ENCODE measurements at places on chromosomes 4 and X. TPM values are rescaled to one million over a fixed set of nuclear protein-coding genes. Genes with fewer than 3 reads are reported as not detected.
A peak's percentile ranks its signal among the peaks of the same experiment; 100 is the strongest.

DNA sequence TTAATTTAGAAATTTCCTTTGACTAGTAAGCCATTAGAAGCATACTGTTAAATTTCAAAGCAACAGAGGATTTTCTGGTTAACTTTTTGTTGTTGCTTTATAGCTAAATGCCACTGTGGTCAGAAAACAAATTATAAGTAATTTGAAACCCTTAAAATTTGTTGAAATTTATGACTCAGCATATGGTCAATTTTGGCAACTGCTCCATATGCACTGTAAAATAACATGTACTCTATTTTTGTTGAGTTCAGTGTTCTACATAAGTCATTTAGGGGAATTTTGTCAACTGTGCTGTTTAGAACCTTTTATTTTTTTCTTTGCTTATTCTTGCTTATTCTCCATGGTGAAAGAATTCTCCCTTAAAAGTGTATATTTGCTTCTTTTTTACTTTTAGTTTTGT, 28.6 kb downstream of the SCLT1 start:
- no peak overlapping the region for H3K27ac ChIP-seq
- H3K4me1 ChIP-seq = no peaks in the 10 kb centered on the region
- no peak for DNase-seq
- no peaks in the 10 kb centered on the region for H3K27me3 ChIP-seq

ARMCX2 gene
- total RNA-seq = 11.5 TPM

DNA sequence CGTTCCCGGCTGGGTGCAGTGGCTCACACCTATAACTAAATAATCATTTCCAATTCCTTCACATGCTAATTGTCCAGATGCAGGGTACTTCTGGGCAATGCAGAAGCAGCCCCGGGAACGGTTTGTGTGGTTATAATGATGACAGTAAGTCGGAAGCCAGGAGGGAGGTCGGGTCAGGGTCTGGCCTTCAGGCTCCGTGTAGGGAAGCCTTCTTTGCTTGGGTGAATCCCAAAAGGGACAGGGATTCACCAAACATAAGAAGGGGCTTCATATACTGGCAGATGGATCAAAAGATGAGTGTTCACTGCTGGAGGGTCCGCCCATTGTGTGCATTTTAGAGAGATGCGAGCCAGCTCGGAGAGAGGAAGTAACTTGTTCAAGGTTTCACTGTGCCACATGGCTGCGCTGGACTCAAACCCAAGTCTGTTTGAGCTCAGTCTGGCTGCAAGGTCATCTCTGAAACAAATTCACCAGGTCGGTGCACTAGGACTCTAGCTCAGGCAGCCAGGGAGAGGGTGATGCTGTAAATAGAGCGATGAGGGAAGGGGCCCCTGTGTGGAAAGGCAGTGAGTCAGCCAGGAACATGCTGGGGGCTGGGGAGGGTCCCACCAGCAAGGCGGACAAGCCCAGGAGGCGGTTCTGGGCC, 4.8 kb upstream of the KIAA0232 start:
- peaks cover 2% of the 10 kb centered on the region for H3K4me1 ChIP-seq
- no peak overlapping the region for H3K4me3 ChIP-seq
- no peak for DNase-seq

SYN1 gene
- 0.52 TPM for total RNA-seq

HERC5 gene
- 19.3 TPM for total RNA-seq

DNA sequence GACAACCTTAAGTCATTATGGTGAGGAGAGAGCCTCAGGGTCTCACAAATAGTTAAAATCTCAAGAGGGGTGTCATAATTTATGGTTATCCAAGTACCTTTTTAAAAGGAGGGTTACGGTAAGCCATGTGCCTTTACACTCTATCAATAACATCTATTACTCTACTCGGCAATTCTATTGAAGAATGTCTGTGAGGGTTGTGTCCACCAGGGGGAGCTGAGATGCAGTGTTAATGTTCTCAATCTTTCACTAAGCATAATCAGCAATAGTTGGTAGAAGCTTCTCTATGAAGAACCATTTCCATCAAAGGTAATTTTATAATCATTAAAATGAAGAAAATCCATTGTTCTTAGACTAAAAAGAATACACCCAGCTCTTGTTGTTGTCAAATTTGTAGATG, 457.4 kb downstream of the CENPC start:
- DNase-seq = peak; percentile 31
- no peaks in the 10 kb centered on the region for H3K36me3 ChIP-seq
- no peaks in the 10 kb centered on the region for H3K27me3 ChIP-seq
- H3K4me1 ChIP-seq = no peaks in the 10 kb centered on the region
- no peak overlapping the region for H3K27ac ChIP-seq
